PC-3 (cell line): ENCODE measurements at places on chromosomes 12 and 14. TPM values are rescaled to one million over a fixed set of nuclear protein-coding genes. Genes with fewer than 3 reads are reported as not detected.

DNA sequence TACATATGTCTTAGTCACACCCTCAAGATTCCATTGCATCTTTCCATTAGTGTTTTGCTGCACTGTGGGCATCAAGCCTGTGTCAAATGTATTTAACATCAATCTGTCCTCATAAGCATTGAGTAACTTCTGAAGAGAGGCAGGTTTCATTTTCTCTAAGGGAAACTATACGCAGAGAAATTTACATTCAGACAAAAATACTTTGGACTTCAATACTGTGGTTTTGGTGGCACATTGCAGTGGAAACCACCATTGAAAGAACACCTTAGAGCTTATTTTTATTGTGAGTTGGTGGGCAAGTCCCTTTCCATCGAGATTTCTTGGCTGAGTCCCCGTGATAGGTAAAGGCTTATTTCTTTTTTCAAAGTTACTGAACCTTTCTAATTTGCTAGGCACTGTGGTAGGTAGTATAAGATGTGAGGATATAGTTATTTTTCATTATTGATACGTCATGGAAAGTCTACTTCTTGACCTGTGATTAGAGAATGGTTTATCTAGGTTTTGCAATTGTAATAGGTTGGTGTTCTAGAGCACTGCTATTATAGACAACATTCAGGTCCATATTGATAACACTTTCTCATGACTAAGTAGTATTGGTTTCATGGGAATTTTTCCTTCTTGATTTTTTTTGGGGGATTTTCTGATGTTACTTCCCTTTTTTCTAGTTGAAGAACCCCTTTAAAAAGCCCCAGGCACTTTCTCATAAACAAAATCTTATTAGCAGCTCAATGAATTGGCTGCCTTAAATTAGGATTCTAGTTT is 81.9 kb downstream of the CFAP54 start:
- peak; percentile 8 for DNase-seq
- no peak overlapping the region for H3K4me3 ChIP-seq
- no peak overlapping the region for H3K27ac ChIP-seq
- no peaks in the 10 kb centered on the region for H3K4me1 ChIP-seq

DNA sequence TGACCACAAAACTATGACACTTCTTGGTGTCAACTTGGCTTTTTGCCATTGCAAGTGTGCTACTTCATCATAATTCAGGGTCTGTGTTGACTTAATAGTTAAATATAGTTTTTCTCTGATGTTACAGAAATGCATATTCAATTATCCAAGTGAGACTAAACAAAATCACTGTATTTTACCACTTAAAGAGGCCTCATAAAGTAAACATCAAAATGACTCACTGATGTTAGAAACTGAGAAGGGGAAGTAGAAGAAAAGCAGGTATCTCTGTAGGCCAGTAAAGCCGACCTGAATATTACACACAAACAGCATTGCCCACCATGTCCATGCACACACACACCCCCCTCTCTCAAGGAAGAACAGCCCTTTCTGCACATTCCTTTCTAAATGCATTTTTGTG is 55.4 kb downstream of the RPAP3 start:
- H3K36me3 ChIP-seq, result no peaks in the 10 kb centered on the region
- H3K4me1 ChIP-seq, result peaks cover 15% of the 10 kb centered on the region
- H3K4me3 ChIP-seq, result no peak overlapping the region

GRCh38 chr12:75812271-75813018 is 219.1 kb downstream of the PHLDA1 start:
- no peaks in the 10 kb centered on the region for H3K27me3 ChIP-seq
- H3K27ac ChIP-seq, result no peak overlapping the region
- H3K4me3 ChIP-seq, result no peak overlapping the region
- DNase-seq, result no peak

GRCh38 chr12:11849757-11850504 is 200.5 kb downstream of the ETV6 start:
- no peak overlapping the region for H3K27ac ChIP-seq
- no peaks in the 10 kb centered on the region for H3K36me3 ChIP-seq
- no peak for DNase-seq
- no peaks in the 10 kb centered on the region for H3K27me3 ChIP-seq
- H3K4me1 ChIP-seq, result no peaks in the 10 kb centered on the region

GRCh38 chr12:8899830-8900229 is 14.5 kb upstream of the PHC1 start:
- no peaks in the 10 kb centered on the region for H3K4me1 ChIP-seq
- no peak overlapping the region for H3K27ac ChIP-seq
- H3K4me3 ChIP-seq, result no peak overlapping the region
- H3K36me3 ChIP-seq, result no peaks in the 10 kb centered on the region

GRCh38 chr14:74242021-74242779 is 3.0 kb downstream of the VSX2 start:
- no peaks in the 10 kb centered on the region for H3K4me1 ChIP-seq
- H3K27ac ChIP-seq, result no peak overlapping the region
- peaks cover 44% of the 10 kb centered on the region for H3K27me3 ChIP-seq

DNA sequence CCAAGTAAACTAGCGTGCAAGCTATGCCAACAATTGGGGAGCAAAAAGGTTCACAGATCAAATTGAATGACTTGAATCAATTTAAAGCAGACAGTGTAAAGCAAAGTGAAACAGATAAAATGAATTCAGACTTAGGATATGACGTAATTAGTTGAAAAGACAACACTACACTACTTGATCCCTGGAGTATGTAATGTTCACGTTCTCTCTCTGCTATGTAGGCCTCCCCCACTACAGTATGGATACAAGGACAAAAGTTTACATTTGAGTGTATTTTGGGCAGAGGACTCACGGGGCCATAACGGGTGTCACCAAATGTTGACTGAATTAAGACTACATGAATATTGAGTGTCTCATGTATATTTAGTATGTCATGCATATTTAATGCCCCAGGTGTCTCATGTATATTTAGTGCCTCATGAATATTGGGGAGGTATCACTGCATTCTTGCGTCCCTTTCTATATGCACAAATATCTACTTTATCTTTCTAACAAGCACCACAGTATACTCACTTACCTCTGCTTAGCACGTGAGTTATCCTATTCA is 44.5 kb downstream of the RERGL start:
- no peak overlapping the region for H3K27ac ChIP-seq
- H3K36me3 ChIP-seq, result no peaks in the 10 kb centered on the region
- H3K4me3 ChIP-seq, result no peak overlapping the region
- H3K27me3 ChIP-seq, result no peaks in the 10 kb centered on the region
- H3K4me1 ChIP-seq, result no peaks in the 10 kb centered on the region

- H3K4me1 ChIP-seq, result peaks cover 12% of the 10 kb centered on the region
- no peaks in the 10 kb centered on the region for H3K27me3 ChIP-seq
- H3K27ac ChIP-seq, result no peak overlapping the region
- no peak for DNase-seq
- H3K4me3 ChIP-seq, result no peak overlapping the region
These were observed 105.0 kb upstream of the CPNE8 start for GRCh38 chr12:39010406-39010805.

DNA sequence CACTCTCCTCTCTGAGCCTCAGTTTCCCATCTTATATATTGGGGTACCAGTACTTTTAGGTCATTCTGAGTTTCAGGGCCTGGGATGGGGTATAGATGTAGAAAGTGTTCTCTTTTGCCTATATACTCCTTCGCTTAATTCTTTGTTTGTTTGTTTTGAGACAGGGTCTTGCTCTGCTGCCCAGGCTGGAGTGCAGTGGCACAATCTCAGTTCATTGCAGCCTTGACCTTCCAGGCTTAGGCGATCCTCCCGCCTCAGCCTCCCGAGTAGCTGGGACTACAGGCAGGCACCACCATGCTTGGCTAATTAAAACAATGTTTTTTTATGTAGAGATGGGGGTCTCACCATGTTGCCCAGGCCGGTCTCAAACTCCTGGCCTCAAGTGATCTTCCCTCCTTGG is 152.1 kb downstream of the AACS start:
- no peak for DNase-seq
- H3K4me1 ChIP-seq, result no peaks in the 10 kb centered on the region
- H3K27me3 ChIP-seq, result peaks cover 92% of the 10 kb centered on the region
- no peak overlapping the region for H3K27ac ChIP-seq
- no peaks in the 10 kb centered on the region for H3K36me3 ChIP-seq
- no peak overlapping the region for H3K4me3 ChIP-seq

DNA sequence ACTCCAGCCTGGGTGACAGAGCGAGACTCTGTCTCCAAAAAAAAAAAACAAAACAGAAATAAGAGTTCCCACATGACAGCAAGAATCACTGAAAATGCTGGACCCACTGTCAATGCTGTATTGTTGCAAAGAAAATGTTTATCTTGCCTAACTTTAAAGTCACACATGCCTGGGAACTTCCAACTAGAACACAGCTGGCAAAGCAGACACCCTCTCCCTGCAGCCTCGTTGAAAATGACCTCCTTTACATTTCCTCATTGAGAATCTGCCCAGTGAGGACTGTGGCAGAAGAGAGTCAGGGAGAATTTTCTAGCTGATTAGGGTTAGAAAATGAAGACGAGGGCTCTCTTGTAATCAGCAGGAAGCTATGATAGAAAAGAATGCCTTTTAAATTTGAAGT is 42.8 kb upstream of the TCL1A start:
- 0 out of 2 replicates have a peak, but pooled peaks cover 3% of the 10 kb centered on the region for H3K27me3 ChIP-seq
- H3K4me1 ChIP-seq, result no peaks in the 10 kb centered on the region
- DNase-seq, result no peak
- H3K27ac ChIP-seq, result no peak overlapping the region

PLCZ1 gene
- not detected in 2 replicates for total RNA-seq

KRT72 gene
- not detected in 2 replicates for total RNA-seq

SMCO2 gene
- 0.69 and 1.7 TPM in 2 replicates for total RNA-seq

SLCO1B3 gene
- 13.2 and 14.2 TPM in 2 replicates for total RNA-seq

HNRNPA1 gene
- total RNA-seq, result 465 and 516 TPM in 2 replicates

CLEC1A gene
- not detected in 2 replicates for total RNA-seq

LGMN gene
- total RNA-seq, result 44.5 and 46.8 TPM in 2 replicates

TOMM20L gene
- not detected in 2 replicates for total RNA-seq
